ENCODE measurements at places on chromosomes 1 and 21.

DNA sequence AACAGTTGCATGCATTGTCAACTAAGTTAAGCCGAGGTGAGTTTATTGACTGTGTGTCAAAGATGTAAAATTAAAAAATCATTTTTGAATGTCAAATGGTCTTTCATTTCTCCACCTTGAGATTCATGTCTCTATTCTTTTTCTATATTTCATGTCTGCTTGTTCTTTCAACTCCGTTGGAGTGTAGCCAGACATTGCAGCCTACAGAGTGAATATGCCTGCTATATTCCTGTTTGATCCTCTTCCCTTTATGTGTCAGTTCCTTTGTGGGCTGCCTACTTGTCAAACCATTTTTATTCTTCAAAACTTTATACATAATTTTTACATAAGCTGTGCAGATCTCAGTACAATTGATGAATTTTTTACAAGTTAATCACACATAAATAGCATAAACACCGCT lies 1325.8 kb upstream of the PRMT6 start:
- no peak for DNase-seq

DNA sequence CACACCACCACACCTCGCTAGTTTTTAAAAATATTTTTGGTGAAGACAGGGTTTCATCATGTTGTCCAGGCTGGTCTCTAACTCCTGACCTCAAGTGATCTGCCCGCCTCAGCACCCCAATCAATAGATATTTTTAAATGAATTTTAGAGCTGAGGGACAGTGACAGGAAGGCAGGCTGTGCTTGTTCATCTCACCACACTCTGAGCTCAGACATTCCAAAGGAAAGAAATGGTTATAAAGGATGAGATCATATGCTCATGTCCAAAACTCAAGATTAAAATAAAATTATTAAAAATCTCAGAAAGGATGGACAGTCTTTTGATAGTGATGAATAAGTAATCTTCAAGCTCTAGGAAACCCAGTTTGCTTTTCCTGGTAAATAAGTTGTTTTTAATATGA lies 40.9 kb downstream of the L1TD1 start:
- no peak for DNase-seq

GRCh38 chr1:19730793-19731192 lies 66.1 kb downstream of the HTR6 start:
- no peak for DNase-seq

DNA sequence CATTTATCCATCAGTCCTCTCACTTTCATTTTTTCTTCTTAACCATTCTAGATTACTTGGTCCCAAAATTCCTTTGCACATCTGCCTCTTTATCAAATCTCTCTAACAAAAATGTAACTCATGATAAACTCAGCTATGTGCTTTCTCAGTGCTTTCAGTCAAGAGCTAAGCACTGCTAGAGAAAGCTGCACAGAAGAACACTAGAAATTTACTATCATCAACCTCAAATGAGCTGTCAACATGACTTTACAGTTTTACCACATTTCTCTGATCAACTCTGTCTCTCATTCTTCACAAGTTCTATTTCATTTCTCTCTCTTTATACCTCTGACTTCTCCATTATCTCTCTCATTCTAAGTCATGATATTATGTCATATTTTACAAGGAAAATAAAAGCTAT lies 54.2 kb upstream of the PRKACB start:
- DNase-seq: no peak

DNA sequence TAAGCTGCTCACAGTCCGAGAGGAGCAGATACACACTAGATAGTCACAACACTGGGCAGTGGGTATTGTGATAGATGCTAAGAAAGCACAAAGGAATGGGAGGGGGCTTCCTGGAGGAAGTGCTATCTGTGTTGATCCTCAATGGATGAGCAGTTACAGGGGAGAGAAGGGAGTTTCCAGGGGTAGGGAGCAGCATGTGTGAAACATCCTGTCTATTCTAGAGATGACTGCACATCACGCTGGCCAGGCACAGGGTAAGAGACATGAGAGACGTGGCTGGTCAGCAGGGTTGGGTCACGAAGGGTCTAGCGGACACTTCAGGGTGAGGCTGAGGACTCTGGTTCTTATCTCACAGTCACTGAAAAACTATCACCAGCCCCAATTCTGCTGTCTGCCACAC lies 235.2 kb downstream of the TRABD2B start:
- no peak for DNase-seq

- no peak for DNase-seq
Measured at GRCh38 chr21:38264571-38264970, 7.8 kb downstream of the KCNJ15 start.

- DNase-seq: no peak
Measured at GRCh38 chr1:167516404-167517388, 1.6 kb downstream of the CD247 start.

DNA sequence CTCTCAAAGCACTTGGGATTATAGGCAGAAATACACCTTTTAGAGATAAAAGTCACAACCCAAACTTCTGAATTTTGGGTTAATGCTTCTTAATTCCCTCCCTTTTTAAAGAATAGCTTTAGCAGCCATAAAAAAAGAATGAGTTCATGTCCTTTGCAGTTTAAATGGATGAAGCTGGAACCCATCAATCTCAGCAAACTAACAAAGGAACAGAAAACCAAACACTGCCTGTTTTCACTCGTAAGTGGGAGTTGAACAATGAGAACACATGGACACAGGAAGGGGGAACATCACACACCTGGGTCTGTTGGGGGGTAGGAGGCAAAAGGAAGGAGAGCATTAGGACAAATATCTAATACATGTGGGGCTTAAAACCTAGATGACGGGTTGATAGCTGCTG lies 55.8 kb downstream of the SLC27A3 start:
- DNase-seq: no peak

DNA sequence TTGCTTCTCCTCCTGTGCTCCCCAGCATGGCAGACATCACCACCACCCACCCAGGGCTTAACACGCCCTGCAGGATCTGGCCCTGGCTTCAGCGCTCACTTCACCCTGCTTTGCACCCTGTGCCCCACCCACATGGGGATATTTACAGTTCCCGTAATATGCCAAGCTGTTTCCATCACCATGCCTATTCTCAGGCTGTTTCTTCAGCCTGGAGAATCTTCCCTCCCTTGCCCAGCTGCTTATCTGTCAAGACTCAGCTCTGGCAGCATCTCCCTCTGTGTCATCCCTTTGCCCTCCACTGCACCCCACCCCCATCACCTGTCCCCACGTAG lies 3.6 kb upstream of the AHCYL1 start:
- DNase-seq: no peak

- DNase-seq: no peak
Measured at GRCh38 chr1:146049436-146049835, 27.9 kb upstream of the HJV start.

DNA sequence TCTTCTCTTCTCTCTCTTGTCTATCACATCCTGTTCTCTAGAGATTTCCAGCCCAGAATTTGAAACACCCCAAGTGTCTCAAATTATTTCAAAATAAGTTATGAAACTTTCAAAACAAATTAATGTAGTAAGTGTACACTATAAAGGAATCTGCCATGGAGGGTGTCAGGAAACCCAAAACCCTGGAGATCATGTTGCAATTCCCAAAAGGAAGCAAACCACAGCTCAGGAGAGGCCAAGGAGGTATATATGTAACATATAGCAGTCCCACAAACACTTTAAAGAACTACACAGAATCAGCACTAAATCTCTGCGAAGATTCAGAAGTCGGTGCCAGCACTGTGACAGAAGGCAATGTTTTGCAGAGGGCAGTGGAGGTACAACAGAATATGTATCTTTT lies 26.6 kb downstream of the PTPN14 start:
- no peak for DNase-seq

GRCh38 chr1:87706779-87707228 lies 378.1 kb downstream of the LMO4 start:
- DNase-seq: no peak

DNA sequence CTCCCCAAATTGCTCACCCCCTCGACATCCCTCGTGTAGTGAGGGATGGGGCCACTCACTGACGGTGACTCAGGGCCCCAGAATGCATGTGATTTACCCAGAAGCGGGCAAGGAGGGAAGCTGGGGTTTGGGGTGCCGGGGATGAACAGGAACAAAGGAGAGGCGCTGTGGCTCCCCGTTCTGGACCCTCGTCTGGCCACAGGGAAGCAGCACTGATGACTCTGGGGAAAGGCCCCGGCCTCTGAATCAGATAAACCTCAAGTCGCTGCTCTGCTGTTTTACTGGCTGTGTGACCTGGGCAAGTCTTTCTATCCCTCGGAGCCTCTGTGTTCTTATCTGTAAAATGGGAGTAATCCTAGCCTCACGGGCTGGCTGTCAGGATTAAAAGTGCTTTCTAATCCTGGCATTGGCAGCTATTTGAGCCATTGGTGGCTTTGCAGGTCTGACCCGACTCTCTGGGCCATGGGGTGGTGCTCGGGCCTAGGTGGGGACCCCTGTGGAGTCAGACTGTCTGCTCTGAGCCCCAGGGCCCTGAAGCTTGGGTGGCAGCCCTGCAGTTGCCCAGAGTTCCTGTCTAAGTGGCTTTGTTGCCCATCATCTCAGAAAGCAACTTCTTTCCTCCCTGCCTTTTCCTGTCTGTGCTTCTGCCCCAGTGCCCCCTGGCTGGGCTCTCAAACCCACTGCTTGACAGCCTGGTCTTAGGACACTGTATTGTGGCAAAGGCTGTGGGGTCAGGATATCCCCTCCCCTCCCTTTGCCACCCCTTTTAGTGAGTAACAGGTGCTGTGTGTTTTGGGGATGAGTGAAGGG lies 5.5 kb downstream of the TNFRSF1B start:
- DNase-seq: no peak

DNA sequence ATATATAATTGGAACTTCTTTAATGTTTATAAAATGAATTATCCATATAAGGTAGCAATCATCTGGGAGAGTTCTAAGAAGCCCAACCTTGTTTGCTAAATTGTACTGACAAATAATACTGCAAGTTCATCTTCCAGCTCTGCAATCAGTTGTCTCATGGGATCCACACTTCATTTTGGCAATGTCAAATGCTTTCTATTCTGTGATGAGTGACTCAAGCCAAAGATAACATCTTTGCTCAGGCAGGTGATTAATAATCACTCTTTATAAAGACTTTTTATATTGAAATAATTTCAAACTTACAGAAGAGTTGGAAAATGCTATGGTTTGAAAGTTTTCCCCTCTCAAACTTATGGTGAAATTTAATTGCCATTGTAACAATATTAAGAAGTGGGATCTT lies 67.2 kb downstream of the SLC44A5 start:
- DNase-seq: no peak
